ENCODE measurements at places on chromosomes 2 and 18. TPM values are rescaled to one million over a fixed set of nuclear protein-coding genes. Genes with fewer than 3 reads are reported as not detected.

AMER3 gene
- not detected for total RNA-seq

- no peak overlapping the region for H3K27ac ChIP-seq
- no peaks in the 10 kb centered on the region for H3K36me3 ChIP-seq
- no peak overlapping the region for H3K4me3 ChIP-seq
These were observed 80.0 kb downstream of the RAB31 start for GRCh38 chr18:9788140-9788539.

SPATA3 gene
- total RNA-seq, result 0.72 TPM

TEKT4 gene
- total RNA-seq, result not detected

GRCh38 chr2:207884127-207884526 is 114.4 kb upstream of the FZD5 start:
- H3K4me1 ChIP-seq, result no peaks in the 10 kb centered on the region
- no peak overlapping the region for H3K4me3 ChIP-seq
- H3K36me3 ChIP-seq, result no peaks in the 10 kb centered on the region
- no peaks in the 10 kb centered on the region for H3K27me3 ChIP-seq
- H3K27ac ChIP-seq, result no peak overlapping the region

- no peaks in the 10 kb centered on the region for H3K36me3 ChIP-seq
- no peaks in the 10 kb centered on the region for H3K4me1 ChIP-seq
- no peak overlapping the region for H3K4me3 ChIP-seq
- DNase-seq, result no peak
- no peaks in the 10 kb centered on the region for H3K27me3 ChIP-seq
These were observed 140.9 kb upstream of the CRIM1 start for GRCh38 chr2:36214691-36215090.

DNA sequence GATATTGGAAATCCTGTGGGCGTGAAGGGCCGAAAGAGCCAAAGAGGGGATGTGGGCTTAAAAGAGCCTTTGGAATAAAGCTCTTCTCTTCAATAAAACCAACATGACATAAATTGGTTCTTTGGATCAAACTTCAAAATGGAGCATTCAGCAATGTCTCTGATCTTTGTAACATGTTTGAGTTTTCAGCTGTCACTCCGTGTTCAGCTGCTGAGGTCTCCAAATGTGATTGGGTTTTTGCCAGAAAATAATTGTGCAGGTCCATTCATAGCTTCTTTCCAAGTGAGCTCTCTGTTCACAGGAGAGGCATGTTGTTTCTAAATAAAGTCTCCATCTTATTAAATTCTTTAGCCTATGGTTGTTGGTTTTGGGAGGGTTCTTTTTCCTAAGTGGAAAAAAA is 127.6 kb upstream of the CCDC68 start:
- no peak overlapping the region for H3K27ac ChIP-seq
- H3K4me3 ChIP-seq, result no peak overlapping the region
- H3K36me3 ChIP-seq, result no peaks in the 10 kb centered on the region
- H3K27me3 ChIP-seq, result no peaks in the 10 kb centered on the region
- DNase-seq, result no peak
- no peaks in the 10 kb centered on the region for H3K4me1 ChIP-seq

GRCh38 chr18:60075477-60075876 is 175.7 kb downstream of the PMAIP1 start:
- no peak overlapping the region for H3K27ac ChIP-seq
- no peak for DNase-seq
- no peaks in the 10 kb centered on the region for H3K36me3 ChIP-seq

DNA sequence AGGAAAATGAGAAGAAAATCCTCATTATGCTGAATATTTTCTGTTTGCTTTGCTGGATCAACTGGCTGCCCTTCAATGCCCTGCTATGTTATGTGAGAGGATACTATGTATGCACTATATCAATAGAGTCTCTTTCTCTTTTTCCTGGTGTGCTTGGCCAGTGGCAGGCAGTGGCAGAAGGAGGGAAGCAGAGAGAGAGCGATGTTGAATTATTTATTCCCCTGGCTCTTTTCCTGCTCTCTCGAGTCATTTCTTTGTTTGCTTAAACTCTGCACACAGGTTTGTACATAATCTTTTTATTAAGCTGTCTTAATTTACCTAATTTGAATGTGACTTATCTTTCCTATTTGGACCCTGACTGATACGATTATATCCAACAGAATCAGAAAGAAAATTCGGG is 1727.3 kb downstream of the SUCLG1 start:
- H3K27ac ChIP-seq, result no peak overlapping the region
- no peak for DNase-seq
- no peaks in the 10 kb centered on the region for H3K4me1 ChIP-seq
- no peaks in the 10 kb centered on the region for H3K36me3 ChIP-seq
- no peaks in the 10 kb centered on the region for H3K27me3 ChIP-seq
- no peak overlapping the region for H3K4me3 ChIP-seq

CRYGB gene
- total RNA-seq, result not detected

DNA sequence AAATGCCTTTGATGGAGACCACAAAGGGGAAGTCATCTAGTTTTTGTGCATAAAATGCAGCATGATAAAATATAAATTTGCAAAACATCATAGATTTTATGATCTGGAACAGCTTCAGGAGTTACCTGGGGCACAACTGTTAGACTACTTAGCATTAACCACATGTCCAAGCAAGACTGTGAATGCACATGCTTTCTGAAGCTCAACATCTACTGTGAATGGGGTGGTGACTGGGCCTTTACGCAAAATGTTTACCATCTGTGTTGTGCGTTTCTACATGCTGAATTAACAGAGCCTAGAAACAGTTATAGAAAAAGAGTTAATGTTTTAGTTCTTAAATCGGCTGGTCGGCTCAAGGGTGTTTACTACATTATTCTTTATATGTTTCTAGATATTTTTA is 45.5 kb downstream of the KCTD1 start:
- no peak overlapping the region for H3K4me3 ChIP-seq
- no peaks in the 10 kb centered on the region for H3K27me3 ChIP-seq
- H3K36me3 ChIP-seq, result no peaks in the 10 kb centered on the region

RUFY4 gene
- total RNA-seq, result 2.1 TPM

CRYGC gene
- total RNA-seq, result not detected

GRCh38 chr2:165635532-165635931 is 158.5 kb downstream of the GALNT3 start:
- no peak overlapping the region for H3K4me3 ChIP-seq
- no peak for DNase-seq
- H3K4me1 ChIP-seq, result no peaks in the 10 kb centered on the region

ZNF407 gene
- total RNA-seq, result 34.0 TPM

CCDC121 gene
- 0.79 TPM for total RNA-seq

DNA sequence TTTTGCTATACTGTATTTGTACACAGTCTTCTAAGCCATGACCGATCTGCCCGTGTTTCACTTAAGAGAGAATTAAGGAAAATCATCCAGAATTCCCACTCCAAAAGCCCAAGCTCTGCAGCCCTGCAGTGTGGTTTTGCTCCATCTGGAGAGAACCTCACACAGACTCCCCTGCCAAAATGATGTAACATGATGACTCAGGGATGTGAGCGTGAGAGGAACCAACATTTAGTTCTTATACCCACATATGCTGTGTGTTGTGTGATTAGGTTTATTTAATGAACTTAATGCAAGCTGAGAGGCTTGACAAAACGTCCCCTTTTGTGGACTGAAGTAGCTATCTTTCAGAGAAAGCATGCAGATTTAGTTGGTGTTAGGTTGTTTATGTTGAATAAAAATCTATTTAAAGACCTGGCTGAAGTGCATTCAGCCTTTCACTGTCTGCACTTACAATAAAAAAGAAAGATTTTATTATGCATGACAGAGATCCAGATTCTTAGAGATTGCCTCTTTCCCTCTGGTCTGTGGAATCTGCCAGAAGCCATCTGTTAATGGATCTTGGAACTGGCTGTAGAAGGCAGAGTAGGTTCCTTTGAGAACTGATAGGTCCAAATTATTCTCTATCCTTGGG is 6.3 kb downstream of the RAB12 start:
- H3K4me3 ChIP-seq, result no peak overlapping the region
- H3K36me3 ChIP-seq, result no peaks in the 10 kb centered on the region
- peaks cover 37% of the 10 kb centered on the region for H3K4me1 ChIP-seq
- H3K27me3 ChIP-seq, result no peaks in the 10 kb centered on the region
- no peak for DNase-seq

GRCh38 chr18:74669136-74669798 is 71.6 kb downstream of the ZNF407 start:
- H3K4me3 ChIP-seq, result no peak overlapping the region
- no peaks in the 10 kb centered on the region for H3K4me1 ChIP-seq
- H3K36me3 ChIP-seq, result peaks cover 2% of the 10 kb centered on the region
- no peak overlapping the region for H3K27ac ChIP-seq
- no peaks in the 10 kb centered on the region for H3K27me3 ChIP-seq

LBX2 gene
- not detected for total RNA-seq

- peaks cover 6% of the 10 kb centered on the region for H3K27me3 ChIP-seq
- no peak overlapping the region for H3K27ac ChIP-seq
- no peak for DNase-seq
- H3K36me3 ChIP-seq, result no peaks in the 10 kb centered on the region
These were observed 58.5 kb downstream of the E2F6 start for GRCh38 chr2:11407413-11407812.

DNA sequence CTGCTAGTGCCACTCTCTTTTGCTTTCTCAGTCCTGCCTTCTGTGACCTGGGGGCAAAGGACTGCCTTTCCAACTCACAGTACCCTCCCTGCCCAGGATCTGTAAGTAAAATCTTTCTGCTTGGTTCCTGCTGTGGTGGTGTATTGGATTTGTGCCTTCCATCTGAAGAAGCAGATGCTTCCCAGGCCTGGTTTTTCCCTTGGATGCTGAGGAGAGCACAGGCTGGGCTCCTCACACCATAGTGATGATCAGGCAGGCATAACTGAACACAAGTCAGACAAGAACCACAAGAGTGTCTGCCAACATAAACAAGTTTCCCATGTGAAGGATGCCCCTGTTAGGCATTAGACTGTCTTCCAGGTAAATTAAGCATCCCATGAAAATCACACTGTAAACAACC is 121.3 kb upstream of the NRXN1 start:
- no peak overlapping the region for H3K27ac ChIP-seq
- H3K4me1 ChIP-seq, result no peaks in the 10 kb centered on the region
- H3K36me3 ChIP-seq, result no peaks in the 10 kb centered on the region
- no peak for DNase-seq
- H3K27me3 ChIP-seq, result no peaks in the 10 kb centered on the region

DNA sequence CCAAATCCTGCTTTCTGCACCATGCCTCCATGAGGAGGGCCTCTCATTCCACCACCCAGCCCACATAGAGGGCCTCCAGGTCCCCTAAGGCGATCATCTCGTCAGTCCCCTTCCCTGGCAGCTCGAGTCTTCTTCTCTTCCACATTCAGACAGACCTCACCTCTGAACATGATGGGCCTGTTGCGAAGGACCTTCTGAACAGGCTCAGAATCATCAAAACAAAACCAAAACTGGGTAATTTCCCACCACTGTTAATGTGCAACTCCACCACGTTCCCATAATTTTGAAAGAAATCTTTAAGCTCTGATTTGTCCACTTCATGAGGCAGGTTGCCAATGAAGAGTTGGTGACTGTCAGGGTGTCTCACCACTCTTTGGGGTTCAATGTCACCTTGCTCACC is 20.4 kb downstream of the ZRANB3 start:
- H3K4me1 ChIP-seq, result no peaks in the 10 kb centered on the region
- no peak for DNase-seq
- no peak overlapping the region for H3K27ac ChIP-seq
- H3K4me3 ChIP-seq, result no peak overlapping the region
- no peaks in the 10 kb centered on the region for H3K36me3 ChIP-seq

DNA sequence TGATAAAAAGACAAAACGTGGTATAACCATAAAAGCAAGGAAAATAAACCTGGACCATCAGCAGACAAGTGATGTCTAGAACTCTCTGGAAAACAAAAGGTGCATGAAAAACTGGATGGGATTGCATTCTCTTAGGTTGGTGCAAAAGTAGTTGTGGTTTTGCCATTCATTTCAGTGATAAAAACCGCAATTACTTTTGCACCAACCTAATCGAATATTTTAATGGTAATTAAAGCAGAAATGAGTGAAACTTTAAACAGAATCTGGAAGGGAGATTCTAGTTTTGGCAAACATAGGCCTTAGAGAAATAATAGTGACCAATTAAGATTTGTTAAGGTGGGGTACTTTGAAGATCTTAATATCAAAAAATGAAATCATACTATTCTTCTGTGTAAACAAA is 800.8 kb upstream of the GYPC start:
- H3K27ac ChIP-seq, result no peak overlapping the region
- H3K27me3 ChIP-seq, result no peaks in the 10 kb centered on the region
- no peak for DNase-seq
- H3K36me3 ChIP-seq, result no peaks in the 10 kb centered on the region
- H3K4me1 ChIP-seq, result no peaks in the 10 kb centered on the region
- no peak overlapping the region for H3K4me3 ChIP-seq

DNA sequence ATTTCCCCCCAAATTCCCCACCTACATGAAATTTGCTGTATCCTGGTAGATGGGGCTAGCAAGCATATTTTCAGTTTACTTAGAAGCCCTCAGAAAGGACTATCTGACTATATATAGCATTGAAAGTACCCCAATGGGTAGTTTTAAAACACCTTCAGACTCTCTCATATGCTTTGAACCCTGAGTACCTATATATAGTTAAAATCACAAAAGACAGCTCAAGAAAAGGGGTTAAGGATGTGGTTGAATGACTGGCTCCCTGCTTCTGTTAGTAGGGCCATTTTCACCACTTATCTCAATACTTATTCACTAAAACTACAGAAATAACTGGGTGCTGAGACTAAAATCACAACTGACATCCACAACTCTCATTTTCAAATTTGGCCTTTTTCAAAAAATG is 18.5 kb downstream of the WDPCP start:
- H3K4me1 ChIP-seq, result no peaks in the 10 kb centered on the region
- no peaks in the 10 kb centered on the region for H3K36me3 ChIP-seq
- no peak overlapping the region for H3K27ac ChIP-seq
- no peak overlapping the region for H3K4me3 ChIP-seq
- no peaks in the 10 kb centered on the region for H3K27me3 ChIP-seq

- H3K4me1 ChIP-seq, result no peaks in the 10 kb centered on the region
- H3K27me3 ChIP-seq, result no peaks in the 10 kb centered on the region
- no peaks in the 10 kb centered on the region for H3K36me3 ChIP-seq
- no peak overlapping the region for H3K27ac ChIP-seq
These were observed 8.5 kb downstream of the KLHL30 start for GRCh38 chr2:238146884-238147544.

DNA sequence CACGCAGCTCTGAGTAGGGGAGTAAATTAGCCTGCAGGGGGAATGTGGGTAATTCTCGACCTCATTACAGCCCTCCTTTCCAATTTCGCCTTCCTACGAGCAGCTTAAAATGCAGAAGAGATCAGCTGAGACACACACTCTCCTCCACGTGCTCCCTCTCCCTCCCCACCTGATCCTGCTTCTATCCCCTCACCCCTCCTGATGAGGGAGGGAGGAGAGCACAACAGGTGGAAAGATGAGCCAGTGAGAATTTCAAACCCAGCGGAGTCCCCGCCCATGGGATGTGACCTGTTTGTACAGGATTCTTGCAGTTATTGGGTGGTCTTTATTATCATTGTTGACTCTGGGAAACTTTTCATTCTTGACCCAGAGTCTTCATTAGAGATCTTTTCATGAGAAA is 35.5 kb downstream of the DDX18 start:
- H3K4me1 ChIP-seq, result no peaks in the 10 kb centered on the region
- H3K27me3 ChIP-seq, result peaks cover 20% of the 10 kb centered on the region
- H3K36me3 ChIP-seq, result no peaks in the 10 kb centered on the region
- no peak overlapping the region for H3K27ac ChIP-seq

KCNG2 gene
- not detected for total RNA-seq

- H3K27me3 ChIP-seq, result no peaks in the 10 kb centered on the region
- H3K4me3 ChIP-seq, result no peak overlapping the region
- H3K36me3 ChIP-seq, result no peaks in the 10 kb centered on the region
- peaks cover 20% of the 10 kb centered on the region for H3K4me1 ChIP-seq
- H3K27ac ChIP-seq, result no peak overlapping the region
These were observed 21.1 kb downstream of the HDAC4 start for GRCh38 chr2:239379641-239380170.

KLF7 gene
- total RNA-seq, result 64.3 TPM

DOK6 gene
- total RNA-seq, result not detected

KIF5C gene
- 7.7 TPM for total RNA-seq

- H3K4me1 ChIP-seq, result no peaks in the 10 kb centered on the region
- no peak overlapping the region for H3K27ac ChIP-seq
- H3K4me3 ChIP-seq, result no peak overlapping the region
- no peak for DNase-seq
- no peaks in the 10 kb centered on the region for H3K27me3 ChIP-seq
These were observed 181.4 kb upstream of the FN1 start for GRCh38 chr2:215617060-215617824.
